ENCODE measurements at places on chromosomes 5 and 9. TPM values are rescaled to one million over a fixed set of nuclear protein-coding genes. Genes with fewer than 3 reads are reported as not detected.

ENTPD8 gene
- not detected for total RNA-seq

STC2 gene
- total RNA-seq, result 3.2 TPM

ELOVL7 gene
- 41.5 TPM for total RNA-seq

PDE8B gene
- 2.3 TPM for total RNA-seq

MSX2 gene
- 5.8 TPM for total RNA-seq

COL5A1 gene
- 14.7 TPM for total RNA-seq

DTWD2 gene
- 4.8 TPM for total RNA-seq

SLC6A7 gene
- not detected for total RNA-seq

MCCC2 gene
- total RNA-seq, result 26.8 TPM

TMEM171 gene
- 1.5 TPM for total RNA-seq

PHYHD1 gene
- 50.0 TPM for total RNA-seq

KLF4 gene
- 584 TPM for total RNA-seq

LECT2 gene
- total RNA-seq, result not detected

APBA1 gene
- 12.7 TPM for total RNA-seq

FUT7 gene
- not detected for total RNA-seq

SH3TC2 gene
- 1.1 TPM for total RNA-seq

SLC28A3 gene
- 9.5 TPM for total RNA-seq

TRIM32 gene
- 13.4 TPM for total RNA-seq

SIMC1 gene
- 14.9 TPM for total RNA-seq

IFNA2 gene
- not detected for total RNA-seq

ADAMTS13 gene
- total RNA-seq, result 1.7 TPM

ARHGAP26 gene
- total RNA-seq, result 11.0 TPM

PTGER4 gene
- total RNA-seq, result 14.6 TPM

SPATA31C1 gene
- not detected for total RNA-seq

HTR4 gene
- not detected for total RNA-seq

ACOT12 gene
- not detected for total RNA-seq

TMOD1 gene
- total RNA-seq, result 2.2 TPM

ARAP3 gene
- total RNA-seq, result 4.2 TPM

MARCOL gene
- total RNA-seq, result not detected

NSG2 gene
- total RNA-seq, result not detected

MCTP1 gene
- total RNA-seq, result 11.6 TPM

MAML1 gene
- 31.4 TPM for total RNA-seq

TMEM174 gene
- not detected for total RNA-seq

PHF24 gene
- 0.76 TPM for total RNA-seq
